ENCODE measurements at places on chromosomes 3 and 15. TPM values are rescaled to one million over a fixed set of nuclear protein-coding genes. Genes with fewer than 3 reads are reported as not detected.

The AADACL2 gene
- total RNA-seq = not detected

The KCNAB1 gene
- 0.40 TPM for total RNA-seq

The NR2F2 gene
- total RNA-seq = 13.6 TPM

DNA sequence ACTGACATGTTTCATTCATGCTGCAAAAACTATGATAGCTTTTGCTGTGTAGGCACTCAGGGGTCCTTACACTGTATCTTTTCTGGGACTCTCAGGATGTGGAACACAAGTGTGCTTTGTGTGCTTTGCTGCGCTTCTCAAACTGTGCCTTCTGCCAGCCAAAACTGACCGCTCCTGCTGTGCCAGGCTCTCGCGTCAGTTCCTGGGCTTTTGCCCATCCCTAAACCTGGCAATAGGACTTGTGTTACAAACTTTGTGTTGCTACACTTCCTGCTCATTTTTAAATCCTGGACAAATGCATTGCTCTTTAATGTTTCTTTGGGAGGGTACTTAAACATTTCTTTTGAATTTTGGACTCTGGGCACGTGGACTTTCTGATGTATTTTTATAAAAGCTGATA lies 60.3 kb downstream of the DIPK2A start:
- no peak for DNase-seq

DNA sequence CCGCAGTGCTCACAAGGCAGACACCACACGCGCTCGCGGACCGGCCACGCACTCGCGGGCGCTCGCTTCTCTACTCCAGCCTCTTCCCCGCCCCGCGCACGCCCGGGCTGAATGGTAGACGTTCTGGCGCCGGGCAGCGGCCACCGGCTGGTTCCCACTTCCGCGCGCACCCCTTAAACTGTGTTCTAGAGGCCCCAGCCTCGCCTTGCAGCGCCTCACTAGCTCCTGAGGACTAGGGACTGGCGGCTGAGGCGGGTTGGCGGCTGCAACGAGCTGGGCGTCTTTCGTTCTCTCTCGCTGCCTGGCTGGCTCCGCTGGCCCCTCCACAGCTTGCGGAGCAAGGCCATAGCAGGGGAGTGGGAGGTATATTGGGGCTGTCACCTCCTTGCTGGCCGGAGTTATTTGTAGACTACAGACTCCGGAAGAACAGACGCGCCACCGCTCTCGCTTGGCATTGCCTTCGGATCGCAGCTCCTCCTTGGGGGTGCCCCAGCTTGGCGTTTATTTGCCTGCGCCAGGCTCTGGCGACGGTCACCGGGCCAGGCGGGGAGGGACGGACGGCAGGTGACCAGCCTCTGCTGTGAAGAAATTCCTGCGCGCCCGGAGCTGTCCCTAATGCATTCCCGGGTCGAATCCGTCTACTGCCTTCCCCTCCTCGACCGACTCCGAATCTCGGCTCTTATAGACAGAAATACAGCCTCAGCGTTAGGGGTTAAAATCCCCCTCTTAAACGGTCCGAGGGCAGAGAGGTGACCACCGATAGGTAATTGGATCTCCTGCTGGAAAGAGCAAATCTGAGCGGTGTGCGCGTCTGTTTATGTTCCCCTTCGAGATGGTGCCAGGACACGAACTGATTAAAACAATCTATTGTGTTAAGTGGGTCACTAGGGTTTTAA lies 1.3 kb downstream of the GREM1 start:
- DNase-seq = no peak
